T-helper 1 cell (primary cell): ENCODE measurements at places on chromosomes 2 and 18.

DNA sequence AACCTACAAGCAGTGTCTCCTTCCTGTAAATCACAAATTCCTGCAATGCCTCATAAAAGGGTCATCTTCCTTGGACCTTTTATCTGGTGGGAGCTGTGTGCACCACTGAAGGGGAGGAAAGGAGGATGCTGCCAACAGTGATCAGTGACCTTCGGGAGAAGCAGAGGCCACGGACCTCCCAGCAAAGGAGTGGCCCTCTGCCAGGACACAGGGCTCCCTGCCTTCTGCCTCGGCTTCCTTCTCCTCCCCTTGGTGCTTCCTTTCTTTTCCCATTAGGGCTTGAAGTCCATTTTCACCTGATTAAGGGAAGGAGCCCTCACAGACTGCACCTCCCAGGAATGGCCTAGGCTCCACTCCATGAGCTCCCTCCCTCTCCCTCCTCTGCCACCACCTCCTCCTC, 85.3 kb upstream of the ITGA6 start:
- no peak for DNase-seq

GRCh38 chr2:57899898-57900297, 146.7 kb upstream of the VRK2 start:
- no peak for DNase-seq

DNA sequence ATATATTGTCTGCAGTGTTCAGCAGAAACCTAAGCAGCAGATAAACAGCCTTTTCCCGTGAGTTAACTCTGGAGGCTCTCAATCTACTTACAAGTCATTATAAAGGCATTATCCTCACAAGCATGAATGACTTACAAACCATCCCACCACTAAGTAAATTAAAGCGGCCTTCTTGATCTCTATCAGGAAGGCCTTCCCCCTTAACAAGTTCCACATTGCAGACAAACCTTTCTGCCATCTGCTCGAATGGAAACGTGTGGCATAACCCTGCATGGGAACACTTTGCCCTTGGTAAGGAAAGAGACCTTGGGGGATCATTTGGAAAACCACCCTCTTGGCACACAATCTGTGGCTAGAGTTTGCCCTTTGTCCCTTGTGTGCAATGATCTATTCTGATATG, 199.5 kb downstream of the OSR1 start:
- no peak for DNase-seq

DNA sequence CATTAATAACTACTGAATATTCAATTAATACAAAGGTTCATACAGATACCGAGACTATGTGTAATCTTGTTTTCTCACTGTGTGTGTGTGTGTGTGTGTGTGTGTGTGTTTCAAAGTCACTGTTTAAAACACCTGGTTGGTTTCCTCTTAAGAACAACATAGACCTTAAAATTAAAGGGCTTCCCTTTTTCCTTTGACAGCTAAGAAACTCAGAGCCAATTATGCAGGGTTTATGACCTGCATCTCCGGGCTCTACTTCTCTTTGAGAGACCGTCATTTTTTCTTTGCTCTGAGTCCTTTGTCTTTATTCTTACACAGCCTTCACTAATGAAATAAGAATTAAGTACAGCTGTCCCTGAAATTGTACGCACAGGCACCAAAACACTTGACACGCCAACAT, 145.6 kb downstream of the HDAC4 start:
- no peak for DNase-seq

DNA sequence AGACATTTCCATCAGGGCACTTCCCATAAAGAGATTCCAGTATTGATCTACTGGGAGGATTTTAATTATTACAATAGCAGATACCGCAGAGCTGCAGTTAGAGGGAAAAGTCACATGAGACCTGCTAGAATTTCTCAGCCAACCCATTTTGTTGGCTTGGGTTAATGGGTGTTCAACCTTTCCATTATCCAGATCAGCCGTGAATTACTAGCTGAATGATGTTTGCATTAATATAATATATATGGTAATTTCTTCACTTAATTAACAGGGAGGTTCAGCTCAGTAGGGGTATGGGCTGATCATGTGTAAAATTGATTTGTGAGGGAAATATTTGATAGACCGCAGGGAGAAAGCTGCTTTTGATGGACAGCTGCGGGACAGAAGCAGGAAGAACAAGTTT, 56.4 kb upstream of the OTX1 start:
- DNase-seq: no peak

DNA sequence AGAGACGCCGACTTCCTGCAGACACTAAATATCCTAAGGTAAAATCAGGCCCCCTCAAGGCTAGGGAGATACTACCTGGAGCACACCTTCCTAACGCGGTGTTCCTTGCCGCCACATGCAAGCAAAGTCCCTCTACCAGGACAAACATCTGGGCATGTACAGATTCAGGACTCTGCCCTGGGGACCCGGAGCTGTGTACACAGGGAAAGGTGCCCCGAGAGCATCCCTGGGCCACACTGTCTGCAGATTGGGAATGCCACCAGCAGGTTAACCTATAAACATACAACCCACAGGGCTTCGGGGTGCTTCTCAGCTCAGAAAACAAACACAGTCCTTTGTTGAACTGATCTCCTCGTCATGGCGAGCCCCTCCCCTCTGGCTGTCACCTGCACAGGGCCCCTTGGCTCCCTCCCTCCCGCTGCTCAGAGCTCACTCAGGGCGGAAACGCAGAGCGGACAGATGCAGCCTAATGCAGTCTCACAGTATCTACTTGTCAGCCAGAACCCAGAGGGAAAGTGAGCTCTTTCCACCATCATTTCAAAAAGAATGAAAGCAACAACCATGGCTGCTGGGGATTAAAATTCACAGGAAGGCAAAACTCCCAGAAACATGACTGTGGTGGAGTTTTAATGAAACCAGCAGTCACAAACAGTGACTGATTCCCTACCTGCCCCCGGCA, 218.8 kb downstream of the HDAC4 start:
- DNase-seq: no peak

GRCh38 chr2:60556175-60556574, 2.7 kb upstream of the BCL11A start:
- no peak for DNase-seq
